ENCODE measurements at places on chromosomes 2 and 18.

DNA sequence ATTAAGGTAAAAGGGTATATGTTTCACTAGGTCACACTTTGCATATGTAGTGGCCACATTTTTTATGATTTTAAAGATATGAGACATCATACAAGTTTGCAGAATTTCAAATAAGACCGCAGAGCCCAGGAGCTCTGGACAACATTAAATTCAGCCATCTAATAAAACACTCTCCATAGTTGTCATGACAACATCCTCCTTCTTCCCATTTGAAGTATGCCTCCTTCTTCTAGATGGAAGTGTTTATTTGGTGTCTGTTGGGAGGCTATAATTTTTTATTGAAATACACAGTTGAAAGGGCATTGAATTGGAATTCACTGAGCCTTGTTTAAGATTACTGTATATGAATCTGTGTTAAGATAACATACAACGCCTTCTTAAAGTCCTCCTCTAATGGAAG, 467.3 kb downstream of the CMPK2 start:
- no peak for DNase-seq

GRCh38 chr18:79283929-79284328, 111.8 kb upstream of the NFATC1 start:
- DNase-seq: no peak

GRCh38 chr2:159684796-159685195, 27.5 kb upstream of the MARCHF7 start:
- no peak for DNase-seq

DNA sequence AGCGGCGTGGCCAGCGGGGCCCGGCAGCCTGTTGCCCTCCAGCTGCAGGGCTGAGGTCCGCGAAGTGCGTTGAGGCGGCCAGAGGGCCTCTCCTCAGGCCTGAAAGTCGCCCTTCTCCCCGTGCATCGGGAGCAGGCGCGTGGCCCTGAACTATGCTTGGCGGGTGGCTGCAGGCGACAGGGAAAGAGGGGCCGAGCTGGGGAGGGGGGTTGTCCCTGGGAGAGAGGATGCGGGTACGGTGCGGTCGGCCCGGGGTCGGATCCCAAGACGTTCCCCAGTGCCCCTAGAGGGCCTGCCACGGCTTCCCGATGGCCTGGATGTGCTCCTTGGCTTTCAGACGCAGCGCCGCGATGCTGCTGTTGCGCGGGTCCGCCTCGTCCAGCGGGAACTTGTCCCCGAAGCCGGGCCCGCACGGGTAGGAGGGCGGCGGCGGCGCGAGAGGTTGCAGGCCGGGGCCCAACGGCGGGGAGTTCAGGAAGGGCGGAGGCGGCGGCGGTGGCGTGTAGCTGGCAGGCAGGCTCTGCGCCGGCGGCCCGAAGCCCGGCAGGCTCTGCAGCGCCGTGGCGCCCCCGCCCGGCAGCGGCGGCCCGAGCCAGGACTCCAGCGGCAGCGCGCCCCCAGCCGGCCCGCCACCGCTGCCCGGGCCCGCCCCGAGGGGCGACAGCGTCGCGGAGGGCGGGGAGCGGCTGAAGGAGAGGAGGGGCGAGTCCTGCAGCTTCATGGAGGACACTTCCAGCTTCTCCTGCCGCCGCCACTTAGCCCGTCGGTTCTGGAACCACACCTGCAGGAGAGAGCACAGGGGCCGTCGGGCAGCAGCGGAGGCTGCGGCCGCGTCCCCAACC, 4.3 kb downstream of the RAX start:
- DNase-seq: peak; percentile 45

GRCh38 chr2:19733951-19734425, 167.8 kb downstream of the TTC32 start:
- DNase-seq: no peak
